ENCODE measurements at places on chromosomes 5 and 9.

DNA sequence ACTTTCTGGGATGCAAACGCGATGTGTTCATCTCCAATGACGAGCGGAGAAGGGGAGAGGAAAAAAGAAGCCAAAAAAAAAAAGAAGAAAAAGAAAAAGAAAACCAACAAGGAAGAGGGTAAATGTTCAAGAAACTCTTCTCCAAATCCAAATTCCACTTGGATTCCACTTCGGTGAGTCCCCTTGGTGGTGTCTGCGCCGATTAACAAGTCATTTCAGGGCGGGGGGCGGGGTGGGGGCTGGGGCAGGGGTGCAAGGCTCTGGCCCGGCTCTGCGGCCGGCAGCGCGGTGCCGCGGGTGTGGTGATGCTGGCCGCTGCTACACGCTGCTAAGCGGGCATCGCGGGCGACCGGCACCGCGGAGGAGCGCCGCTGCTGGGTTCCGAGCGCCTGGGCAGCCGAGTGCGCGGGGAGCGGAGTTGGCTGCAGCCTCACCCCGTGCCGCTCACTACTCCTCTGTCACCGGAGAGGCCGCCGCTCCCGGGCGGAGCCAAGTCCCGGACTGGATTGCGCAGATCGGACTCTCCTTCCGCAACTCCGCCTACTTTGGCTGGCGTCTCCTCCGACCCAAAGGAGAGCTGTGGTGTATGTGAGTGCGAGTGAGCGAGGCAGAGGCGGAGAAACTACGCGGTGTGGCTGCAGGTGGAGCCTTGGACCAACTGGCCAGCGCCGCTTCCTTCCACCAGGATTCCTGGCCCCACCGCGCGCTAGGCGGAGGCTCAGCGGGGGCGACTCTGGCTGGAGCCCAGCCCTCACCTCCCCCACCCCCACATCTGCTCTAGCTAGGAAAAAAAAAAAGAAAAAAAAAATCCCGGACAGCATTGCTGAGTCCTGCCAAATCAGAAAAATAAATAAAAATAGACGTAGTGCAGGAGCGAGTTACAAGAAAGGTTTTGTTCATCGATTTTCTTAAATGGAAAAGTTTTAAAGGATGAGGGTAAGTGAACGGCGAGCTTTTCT, at the start of gene SEMA6A:
Gene SEMA6A, minus strand, starts transcription at position 457 of the 959 bp plus-strand sequence. CDS start 69,879 bp downstream, outside the sequence.
- peak; percentile 45 for DNase-seq

GRCh38 chr5:89878140-89879132, 531.1 kb downstream of the CETN3 start:
- no peak for DNase-seq

GRCh38 chr5:72654231-72654630, 147.0 kb upstream of the ZNF366 start:
- no peak for DNase-seq

- DNase-seq: no peak
Observed at GRCh38 chr5:143230676-143230996, 172.8 kb downstream of the NR3C1 start.

DNA sequence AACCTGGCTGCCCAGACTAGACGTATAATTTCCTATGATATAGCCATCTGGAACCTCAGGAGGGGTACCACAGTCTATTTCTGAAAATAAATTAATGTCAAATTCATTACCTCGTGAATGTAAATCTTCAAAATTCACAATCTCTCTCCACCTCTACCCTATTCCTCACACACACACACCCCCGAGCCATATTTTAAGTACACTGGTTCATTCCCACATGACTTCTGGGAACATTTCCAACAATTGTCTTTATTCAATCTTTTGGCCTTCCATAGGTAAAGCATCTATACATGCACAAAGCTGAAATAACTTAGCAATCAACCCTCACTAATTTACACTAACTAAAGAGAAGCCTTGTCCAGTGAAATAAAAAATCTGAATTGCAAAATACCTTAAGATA, 32.7 kb downstream of the SUSD1 start:
- DNase-seq: no peak

GRCh38 chr9:72551306-72551705, 29.9 kb downstream of the TMC1 start:
- DNase-seq: no peak

- DNase-seq: no peak
Observed at GRCh38 chr5:80487444-80487828, 464 bp upstream of the FAM151B start.

DNA sequence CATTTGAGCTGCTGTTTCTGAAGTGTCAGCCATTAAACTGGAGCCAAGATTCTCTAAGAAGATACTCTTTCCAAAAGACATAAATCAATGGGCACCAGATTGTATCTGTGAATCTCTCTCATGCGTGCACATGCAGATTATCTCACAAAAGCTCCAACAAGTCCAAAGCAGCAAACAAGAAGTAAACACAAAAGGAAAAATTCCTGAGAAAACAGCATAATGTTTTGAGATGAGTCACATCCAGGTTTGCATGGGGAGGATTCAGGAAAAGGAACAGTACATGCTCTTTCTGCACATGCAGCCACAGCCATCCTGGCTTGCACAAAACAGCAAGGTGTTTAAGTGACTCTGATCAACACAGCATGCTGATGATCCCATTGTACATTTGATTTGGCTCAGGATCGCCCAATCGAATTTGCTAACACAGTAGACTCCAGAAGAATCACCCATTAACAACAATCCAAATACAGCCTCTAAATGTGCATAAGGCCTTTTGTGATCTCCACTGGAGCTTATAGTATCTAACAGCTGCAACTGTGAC, 143.1 kb downstream of the ELAVL2 start:
- no peak for DNase-seq

GRCh38 chr9:26502311-26502710, 390.3 kb downstream of the CAAP1 start:
- no peak for DNase-seq

DNA sequence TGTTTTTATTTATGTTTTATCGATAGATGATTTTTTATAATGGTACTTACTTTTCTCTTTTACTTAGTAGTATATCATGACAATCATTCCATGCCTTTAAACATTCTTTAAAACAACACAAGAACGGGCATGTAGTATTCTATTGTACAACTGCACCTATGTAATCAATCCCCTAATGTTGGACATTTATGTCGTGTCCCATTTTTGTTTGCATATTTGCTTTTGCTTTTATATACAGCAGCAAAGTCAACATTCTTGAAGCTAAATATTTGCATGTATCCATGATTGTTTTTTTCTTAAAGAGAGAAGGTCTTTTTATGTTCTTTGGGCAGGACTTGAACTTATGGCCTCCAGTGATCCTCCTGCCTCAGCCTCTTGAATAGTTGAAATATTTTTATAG, 527.0 kb upstream of the CLINT1 start:
- no peak for DNase-seq

GRCh38 chr9:81619353-81620001, 69.9 kb downstream of the TLE1 start:
- no peak for DNase-seq

DNA sequence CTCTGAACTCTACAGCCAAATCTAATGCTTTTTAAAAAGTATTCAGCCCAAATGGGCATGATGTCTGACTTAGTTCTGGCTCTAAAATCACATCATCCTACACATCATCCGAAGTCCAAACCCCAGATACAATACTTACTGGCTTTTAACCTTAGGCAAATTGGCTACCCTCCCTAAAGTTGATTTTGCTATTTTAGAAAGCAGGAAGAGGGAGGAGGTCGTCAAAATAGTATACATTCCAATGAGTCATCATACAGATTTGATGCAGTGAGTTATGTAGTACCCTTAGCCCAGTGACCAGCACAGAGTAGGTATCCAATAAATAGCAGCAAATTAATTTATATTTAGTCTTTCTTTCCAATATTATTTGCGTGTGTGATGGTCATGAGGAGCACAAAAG, 582.0 kb upstream of the TUSC1 start:
- no peak for DNase-seq

GRCh38 chr5:147332658-147333057, 97.8 kb downstream of the STK32A start:
- DNase-seq: no peak

DNA sequence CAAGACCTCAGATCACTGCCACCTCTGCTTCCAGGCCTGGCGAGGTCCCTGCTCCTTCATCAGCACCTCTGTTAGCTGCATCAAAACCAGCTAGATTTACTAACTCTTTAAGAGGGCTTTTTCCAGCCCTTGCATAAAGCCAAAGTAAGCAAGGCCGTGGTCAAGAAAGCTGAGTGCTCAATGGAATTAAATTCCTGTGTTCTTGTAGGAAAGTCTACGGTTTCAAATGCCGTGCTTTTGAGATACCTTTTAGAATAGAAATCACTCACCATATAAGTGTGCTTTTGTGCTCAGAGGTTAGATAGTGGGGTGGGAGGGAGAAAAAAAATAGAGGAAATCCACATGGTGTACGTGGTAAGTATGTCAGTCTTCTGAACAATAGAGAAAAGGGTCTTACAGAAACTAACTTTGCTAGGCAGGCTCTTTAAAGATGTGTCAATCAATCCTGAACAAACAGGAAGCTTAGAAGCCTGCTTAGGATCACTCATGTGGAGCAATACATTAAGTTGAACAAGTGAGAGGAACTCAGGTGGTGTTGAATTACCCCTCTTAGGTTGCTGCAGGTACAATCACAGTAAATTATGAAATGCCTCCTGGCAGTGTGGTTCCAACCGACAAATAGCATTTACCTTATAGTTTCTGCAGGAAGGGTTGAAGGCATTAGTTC, 79.7 kb downstream of the SEMA6A start:
- DNase-seq: no peak

- no peak for DNase-seq
Observed at GRCh38 chr9:96027251-96028131, 152.0 kb downstream of the ERCC6L2 start.

GRCh38 chr5:33614039-33614438, 173.3 kb downstream of the TARS1 start:
- no peak for DNase-seq

- DNase-seq: no peak
Observed at GRCh38 chr9:84953797-84954705, 284.5 kb downstream of the NTRK2 start.

GRCh38 chr5:5560016-5560415, 137.5 kb downstream of the ICE1 start:
- DNase-seq: no peak

Measured in GOT3 (cell line).